ENCODE measurements at places on chromosomes 5 and 9. TPM values are rescaled to one million over a fixed set of nuclear protein-coding genes. Genes with fewer than 3 reads are reported as not detected.

DNA sequence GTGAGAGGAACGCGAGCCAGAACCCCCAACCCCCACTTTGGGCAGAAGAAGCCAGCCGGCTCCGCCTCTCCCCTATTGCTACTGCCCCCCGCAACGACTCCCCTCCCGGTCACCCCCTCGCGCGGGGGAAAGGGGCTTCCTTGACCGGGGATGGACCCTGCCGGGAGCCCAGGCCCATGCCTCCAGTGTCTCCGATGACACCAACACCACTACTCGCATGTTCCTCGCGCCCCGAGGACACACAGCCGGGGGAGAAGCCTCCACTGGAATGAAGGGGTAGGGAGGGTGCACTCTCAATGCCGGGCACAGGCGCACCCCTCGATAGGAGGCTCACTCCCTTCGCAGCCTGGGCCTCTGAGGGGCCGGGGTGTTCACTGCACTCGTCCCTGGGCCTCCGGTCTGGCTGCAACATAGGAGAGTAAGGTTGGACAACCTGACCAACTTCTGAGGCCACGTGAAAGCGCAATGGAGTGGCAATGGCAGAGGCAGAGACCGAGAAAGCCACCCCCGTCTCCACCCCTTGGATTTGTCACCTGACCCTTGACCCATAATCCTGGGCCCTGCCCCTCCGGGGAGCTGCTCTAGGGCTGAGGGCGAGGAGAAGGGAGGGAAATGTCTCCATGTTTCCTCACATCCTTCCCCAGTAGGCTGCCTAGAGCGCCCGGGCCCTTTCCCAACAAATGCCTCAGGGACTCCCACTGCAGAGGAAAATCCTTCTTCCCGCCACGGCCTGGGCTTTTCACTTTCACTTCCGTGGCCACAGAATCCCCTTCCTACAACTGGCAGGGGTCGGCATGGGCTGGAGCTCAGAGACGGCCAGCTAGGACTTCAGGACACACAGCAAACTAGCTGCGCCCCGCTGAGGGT is 1.1 kb upstream of the CNTFR start:
- no peak for DNase-seq

DNA sequence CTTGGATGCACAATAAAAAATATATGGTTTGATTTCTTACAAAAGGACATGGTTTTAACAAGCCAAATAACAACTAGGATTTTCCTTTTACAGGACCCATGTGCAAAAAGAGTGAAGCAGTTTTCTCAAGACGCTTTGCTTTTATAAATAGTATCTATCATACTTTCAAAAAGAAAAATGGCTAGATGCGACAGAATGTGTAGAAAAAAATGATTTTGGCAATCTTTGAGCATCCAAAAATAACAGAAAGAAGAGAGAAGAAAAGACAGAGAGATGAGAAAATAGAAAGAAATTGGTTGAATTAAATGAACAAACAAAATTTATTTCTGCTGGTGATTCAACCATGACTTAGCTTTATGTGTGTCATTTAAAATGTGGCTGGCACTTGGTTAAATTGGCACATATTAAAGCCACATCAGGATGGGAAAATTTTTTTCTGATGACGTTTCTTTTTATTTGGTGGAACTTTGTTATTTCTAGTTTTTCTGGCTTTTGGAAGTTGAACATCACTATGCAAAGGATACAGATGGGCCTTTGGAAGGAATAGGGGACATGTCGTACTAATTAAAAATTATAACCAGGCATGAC is 35.6 kb upstream of the NREP start:
- no peak for DNase-seq

UBAC1 gene
- 28.3 TPM for polyA plus RNA-seq

DNA sequence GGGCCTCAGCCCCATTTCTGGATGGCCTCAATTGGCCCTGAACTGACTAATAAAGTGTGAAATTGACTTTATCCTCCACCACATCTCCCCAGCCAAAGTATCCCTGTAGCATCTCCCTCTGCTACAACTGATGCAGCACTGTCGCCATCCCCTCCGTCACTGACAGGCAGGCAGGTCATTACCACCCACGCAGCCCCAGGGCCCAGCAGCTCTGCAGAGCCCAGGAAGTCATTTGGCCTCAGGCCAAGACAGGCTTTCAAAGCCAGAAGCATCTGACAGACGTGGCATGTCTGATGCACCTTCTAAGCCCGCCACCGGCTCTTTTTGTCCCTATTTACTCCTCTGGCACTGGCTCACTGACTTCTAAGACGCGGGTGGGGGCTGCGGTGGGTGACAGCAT is 65.3 kb downstream of the ARHGEF37 start:
- DNase-seq: no peak

- no peak for DNase-seq
These were observed 140.7 kb downstream of the NSG2 start for GRCh38 chr5:174186096-174186695.

- no peak for DNase-seq
These were observed 154.9 kb downstream of the TENT4A start for GRCh38 chr5:6868171-6868570.

CEL gene
- polyA plus RNA-seq: not detected

CCNI2 gene
- polyA plus RNA-seq: 1.3 TPM

DNA sequence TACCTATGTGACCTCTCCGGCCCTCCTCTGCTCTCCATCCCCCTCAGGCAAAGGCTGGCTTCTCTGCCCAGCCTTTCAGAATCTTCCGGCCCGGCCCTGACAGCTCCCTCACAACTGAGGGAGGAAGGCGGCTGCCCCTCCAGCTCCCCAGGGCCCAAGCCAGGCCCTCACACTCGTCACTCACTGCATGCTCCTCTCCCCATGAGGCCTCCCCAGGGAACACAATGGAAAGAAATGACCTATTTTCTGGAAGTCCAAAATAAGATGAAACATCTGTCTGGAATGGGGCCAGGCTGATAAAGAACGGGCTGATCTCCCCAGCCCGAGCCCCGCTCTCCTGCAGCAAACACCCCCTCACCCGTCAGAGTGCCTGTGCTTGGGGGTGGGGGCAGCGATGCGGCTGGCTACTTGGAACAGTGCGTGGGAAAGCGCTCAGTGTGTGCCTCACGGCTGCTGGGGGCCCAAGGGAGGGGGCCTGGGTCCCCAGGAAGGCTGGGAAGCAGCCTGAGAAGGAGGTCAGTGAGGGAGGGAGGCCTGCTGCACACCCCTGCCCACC is 11.3 kb downstream of the PDGFRB start:
- DNase-seq: no peak

Data from immature natural killer cell (primary cell).